Thoracic aorta endothelial cell (primary cell): ENCODE measurements at places on chromosomes 3 and 15. TPM values are rescaled to one million over a fixed set of nuclear protein-coding genes. Genes with fewer than 3 reads are reported as not detected.

The EAF2 gene
- 1.4 and 2.9 TPM in 2 replicates for total RNA-seq

The FES gene
- 40.8 and 50.6 TPM in 2 replicates for total RNA-seq

The TRIM42 gene
- total RNA-seq, result not detected in 2 replicates

The CHRD gene
- 0.07 and 0.13 TPM in 2 replicates for total RNA-seq

The PXK gene
- 27.7 and 31.7 TPM in 2 replicates for total RNA-seq

The NFKBIZ gene
- total RNA-seq, result 31.1 and 37.5 TPM in 2 replicates

The PLCH1 gene
- 0.14 and 0.27 TPM in 2 replicates for total RNA-seq

The ATP10A gene
- total RNA-seq, result under 0.01 TPM in 2 replicates

The GXYLT2 gene
- total RNA-seq, result 2.0 and 2.3 TPM in 2 replicates

The XCR1 gene
- not detected in 2 replicates for total RNA-seq

The ITGA11 gene
- 0.14 and 1.2 TPM in 2 replicates for total RNA-seq

The ANO10 gene
- total RNA-seq, result 48.9 and 51.6 TPM in 2 replicates
